ENCODE measurements at places on chromosomes 5 and 9.

DNA sequence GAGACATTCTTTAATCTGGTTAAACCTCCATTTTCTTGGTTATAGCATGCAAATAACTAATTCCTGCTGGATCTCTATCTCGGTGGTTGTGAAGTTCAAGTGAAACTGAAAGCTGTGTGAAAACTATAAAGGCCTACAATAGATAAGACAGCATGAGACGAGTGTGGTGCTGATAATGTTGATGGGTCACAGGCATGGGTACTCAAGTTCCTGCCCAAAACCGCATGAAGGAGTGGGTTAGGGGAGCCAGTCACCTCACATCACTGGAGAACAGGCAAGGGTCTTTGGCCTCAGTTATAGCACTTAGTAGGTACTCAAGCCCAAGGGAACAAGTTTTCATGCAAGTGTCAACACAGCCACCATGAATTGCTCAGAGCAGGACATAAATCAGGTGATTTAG lies 16.7 kb downstream of the HMHB1 start:
- DNase-seq = no peak

GRCh38 chr9:125812403-125812802 lies 65.2 kb downstream of the PBX3 start:
- DNase-seq = no peak

DNA sequence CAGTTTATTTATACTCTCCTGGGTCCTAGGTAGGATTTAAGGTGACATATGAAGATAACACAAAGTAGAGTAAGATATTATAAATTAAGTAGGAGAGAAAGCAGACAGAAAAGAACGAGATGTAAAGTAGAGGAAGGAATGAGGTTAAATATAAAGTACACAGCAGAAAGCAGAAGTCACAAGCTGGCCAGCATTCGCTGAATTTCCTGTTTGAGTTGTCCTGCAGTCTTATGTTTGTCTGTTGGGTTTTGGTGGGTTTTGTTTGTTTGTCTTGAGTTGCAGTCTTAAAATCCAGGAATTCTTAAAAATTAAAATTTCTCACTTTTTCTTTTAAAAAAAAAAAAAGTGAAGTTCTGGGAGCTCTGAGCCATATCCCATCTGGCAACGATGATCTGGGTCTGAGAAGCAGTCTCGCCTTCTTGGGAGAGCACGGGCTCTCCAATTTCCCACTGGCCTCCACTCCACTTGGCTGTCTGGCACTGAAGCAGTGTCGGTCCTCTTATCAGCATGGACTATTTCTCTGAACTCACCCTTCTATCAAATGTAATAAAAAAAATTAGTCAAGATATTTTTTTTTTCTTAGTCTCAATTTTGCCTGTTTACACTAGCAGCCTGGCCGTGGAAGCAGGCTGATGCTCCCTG lies 2.0 kb downstream of the S100Z start:
- no peak for DNase-seq

DNA sequence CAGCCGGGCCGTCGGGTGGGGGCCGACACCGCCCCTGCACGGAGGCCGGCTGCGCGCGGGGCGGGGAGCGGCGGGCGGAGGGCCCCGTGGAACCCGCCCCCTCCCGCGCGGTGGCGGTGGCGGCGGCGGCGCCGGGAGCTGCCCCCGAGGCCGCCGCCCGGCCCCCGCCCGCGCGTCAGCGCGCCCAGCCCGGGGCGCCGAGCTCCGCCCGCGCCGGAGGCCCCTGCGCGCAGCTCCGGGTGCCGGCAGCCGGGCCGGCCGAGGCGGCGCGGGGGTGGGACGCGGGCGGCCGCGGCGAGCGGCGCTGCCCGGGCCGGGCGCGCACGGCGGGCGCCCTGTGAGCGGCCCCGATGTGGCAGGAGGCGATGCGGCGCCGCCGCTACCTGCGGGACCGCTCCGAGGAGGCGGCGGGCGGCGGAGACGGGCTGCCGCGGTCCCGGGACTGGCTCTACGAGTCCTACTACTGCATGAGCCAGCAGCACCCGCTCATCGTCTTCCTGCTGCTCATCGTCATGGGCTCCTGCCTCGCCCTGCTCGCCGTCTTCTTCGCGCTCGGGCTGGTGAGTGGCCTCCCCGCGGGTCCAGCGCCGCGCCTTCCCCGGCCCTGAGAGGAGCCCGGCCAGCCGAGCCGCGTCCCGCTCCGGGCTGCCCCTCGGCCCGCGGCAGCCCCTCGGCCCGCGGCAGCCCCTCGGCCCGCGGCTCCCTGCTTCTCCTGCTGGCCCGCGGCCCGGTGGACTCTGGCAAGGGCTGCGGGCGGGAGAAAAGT lies at the start of gene ADCY2:
TSS of gene ADCY2 (plus strand) at position 192 of the 766 bp plus-strand sequence. CDS start at position 351, 159 bp downstream.
- peak; percentile 23 for DNase-seq

DNA sequence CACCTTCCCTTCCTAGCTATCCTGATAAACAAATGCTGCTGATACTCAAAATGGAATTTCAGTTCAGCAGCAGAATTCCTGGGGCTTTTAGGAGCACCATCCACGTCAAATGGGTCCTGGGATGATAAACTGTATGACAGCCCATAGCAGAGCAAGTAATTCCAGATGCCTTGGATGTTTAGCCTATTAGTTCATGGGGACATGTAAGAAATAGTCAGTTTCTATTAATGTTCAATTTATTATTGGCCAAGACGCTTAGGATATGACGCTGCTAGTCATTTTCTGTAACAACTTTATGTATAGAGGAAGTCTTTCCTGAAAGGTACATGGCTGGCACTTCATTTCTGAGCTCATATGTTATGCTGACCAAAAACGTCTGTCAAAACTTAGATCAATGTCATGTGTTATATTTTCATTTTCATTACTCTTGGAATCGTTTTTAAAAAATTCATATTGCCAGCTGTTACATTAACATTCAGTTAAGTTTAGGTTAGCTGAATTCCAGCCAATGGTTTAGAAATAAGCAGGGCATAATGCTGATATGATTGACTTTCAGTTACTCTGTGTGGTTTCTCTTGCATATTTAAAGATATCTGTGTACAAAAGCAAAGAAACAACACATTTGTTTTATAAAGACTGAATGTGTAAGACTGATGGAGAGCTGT lies 243.8 kb downstream of the CSNK1G3 start:
- DNase-seq = peak; percentile 46

GRCh38 chr9:98080326-98080725 lies 23.8 kb downstream of the NANS start:
- DNase-seq = peak; percentile 90

All from adipocyte (in vitro differentiated cells).